ENCODE measurements at places on chromosomes 12 and 14.

DNA sequence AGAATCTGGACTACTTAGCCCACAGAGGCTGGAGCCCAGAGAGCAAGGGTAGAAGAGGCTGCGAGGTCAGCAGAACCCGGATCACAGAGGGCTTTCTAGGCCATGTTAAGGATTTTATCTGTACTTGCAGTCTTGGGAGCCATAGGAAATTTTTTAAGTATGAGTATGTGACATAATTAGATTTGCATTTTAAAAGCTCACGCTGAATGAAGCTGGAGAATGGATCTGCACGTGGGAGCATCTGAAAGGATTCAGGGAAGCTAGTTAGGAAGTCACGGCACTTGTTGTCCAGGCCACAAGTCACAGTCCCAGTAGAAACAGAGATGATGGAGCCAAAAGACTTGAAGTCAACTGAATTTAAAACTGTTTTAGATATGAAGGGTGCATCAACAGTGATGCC, 14.1 kb downstream of the CORO1C start:
- DNase-seq, result no peak

DNA sequence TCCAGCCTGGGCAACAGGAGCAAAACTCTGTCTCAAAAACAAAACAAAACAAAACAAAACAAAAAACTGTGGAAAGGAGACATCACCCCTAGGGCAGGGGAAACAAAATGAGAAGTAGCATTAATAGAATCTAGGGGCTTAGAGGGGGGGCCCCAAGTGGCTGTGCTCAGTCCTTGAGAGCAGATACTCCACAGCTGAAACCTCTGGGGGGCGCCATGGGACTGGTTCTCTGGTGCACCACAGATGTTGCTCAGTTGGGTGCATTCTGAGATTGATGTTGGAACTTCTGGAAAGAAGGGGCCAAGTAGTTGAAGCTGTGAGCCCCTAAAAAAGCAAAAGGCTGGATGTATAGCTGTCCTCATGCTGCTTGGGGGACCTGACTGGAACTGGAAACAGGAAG, 11.8 kb upstream of the SYNE2 start:
- DNase-seq, result no peak

- no peak for DNase-seq
Measured at GRCh38 chr14:21917699-21918436, 244.2 kb upstream of the OR4E1 start.

- DNase-seq, result no peak
Measured at GRCh38 chr12:47742253-47742825, 16.3 kb downstream of the RAPGEF3 start.

DNA sequence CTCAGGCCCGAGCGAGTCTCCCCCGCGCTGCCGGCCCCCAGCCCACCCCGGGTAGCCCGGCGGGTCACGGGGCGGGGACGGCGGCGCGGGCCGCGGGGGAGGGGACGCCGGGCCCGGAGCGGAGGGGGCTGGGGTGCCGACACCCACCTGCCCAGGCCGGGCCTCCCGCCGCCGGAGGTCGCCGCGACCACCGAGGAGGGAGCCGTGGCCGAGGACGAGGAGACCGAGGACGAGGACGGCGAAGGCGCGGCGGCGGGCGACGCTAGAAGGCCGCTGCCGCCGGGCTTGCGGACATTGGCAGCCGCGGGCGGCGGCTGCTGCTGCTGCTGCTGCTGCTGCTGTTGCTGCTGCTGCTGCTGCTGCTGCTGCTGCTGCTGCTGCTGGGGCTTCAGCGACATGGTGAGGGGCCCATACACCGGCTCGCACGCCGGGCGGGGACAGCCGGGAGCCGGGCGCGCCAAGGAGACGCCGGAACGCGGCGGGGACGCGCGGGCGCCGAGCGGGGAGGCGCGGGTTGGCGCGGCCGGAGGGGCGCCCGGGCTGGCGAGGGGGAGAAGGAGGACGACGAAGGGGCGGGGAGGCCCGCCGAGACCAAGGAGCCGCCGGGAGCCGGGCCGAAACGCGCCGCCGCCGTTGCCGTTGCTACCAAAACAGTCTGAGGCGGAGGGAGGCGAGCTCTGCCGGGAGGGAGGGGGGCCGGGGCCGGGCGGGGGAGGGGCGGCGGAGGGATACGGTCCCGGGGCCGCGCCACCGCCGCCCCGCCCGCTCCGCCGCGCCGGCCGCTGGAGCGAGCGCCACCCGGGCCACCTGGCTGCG, at the start of gene ATXN2:
TSS of gene ATXN2 (minus strand) at position 679 of the 816 bp plus-strand sequence. CDS start at position 398, 281 bp downstream.
- peak; percentile 74 for DNase-seq

GRCh38 chr12:73677520-73678291, 859.9 kb upstream of the ATXN7L3B start:
- DNase-seq, result no peak

- no peak for DNase-seq
Measured at GRCh38 chr14:29822430-29822709, 105.3 kb downstream of the PRKD1 start.

GRCh38 chr12:15693228-15693911, 95.8 kb downstream of the EPS8 start:
- DNase-seq, result no peak

- no peak for DNase-seq
Measured at GRCh38 chr12:54306925-54307741, 6.3 kb upstream of the NFE2 start.

GRCh38 chr12:42186793-42187192, 42.1 kb upstream of the GXYLT1 start:
- DNase-seq, result no peak

GRCh38 chr12:80716696-80717469, at the start of gene MYF5:
TSS of gene MYF5 (plus strand) at chr12:80716912. CDS start at chr12:80717064, 152 bp downstream.
- no peak for DNase-seq

DNA sequence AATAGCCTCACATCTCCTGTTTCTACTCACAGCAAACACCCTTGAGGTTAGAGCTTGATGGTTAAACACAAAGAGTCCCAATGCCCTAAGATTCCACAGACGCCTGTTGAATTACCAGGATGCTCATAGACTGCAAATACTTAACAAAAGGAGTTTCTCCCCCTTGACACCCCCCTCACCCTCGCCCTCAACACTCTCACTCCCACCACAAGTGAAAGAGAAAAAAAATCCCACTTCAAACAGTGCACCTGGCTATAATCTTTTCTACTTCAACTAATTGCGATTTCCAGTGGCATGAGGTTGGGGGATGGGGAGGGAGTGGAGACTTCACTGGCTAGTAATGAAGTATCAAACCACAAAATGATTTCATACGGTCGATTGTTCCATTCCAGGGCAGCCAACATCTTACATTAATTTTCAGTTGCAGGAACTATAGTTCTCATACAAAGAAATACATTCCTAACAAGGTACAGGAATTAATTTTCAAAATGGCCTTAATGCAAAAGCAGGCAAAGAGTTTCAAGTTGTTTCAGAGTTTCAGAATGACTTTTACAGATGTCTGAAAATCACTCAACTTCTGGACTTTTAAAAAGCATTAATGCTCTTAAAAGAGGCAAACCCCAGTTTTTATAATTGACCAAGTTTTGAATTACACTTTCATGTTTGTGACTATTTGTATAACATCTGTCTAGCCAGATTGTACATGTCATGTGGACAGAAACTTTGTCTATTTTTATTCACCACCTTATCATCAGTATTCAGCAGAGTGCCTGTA, 390.7 kb downstream of the C12orf75 start:
- DNase-seq, result no peak

GRCh38 chr12:460261-461230, 807 bp downstream of the B4GALNT3 start:
- DNase-seq, result peak; percentile 52

DNA sequence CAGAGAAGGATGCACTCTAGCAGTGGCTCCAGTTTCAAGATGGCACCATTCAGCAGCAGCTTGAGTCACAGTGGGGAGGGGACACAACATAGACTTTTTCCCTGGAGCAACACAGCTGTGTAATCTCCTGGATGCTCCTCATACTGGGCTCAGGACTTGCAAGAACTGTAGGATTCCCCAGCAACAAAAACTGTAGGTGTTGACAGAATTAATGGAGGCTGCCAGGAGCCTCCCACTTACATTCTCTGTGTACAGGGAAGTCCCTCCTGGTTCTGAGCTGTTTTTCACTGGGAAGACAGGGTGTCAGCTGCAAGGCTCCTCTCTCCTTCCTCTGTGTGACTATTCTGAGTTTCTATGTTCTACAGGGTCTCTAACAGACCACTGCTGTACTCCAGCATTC, 217.9 kb downstream of the KIF21A start:
- DNase-seq, result no peak

DNA sequence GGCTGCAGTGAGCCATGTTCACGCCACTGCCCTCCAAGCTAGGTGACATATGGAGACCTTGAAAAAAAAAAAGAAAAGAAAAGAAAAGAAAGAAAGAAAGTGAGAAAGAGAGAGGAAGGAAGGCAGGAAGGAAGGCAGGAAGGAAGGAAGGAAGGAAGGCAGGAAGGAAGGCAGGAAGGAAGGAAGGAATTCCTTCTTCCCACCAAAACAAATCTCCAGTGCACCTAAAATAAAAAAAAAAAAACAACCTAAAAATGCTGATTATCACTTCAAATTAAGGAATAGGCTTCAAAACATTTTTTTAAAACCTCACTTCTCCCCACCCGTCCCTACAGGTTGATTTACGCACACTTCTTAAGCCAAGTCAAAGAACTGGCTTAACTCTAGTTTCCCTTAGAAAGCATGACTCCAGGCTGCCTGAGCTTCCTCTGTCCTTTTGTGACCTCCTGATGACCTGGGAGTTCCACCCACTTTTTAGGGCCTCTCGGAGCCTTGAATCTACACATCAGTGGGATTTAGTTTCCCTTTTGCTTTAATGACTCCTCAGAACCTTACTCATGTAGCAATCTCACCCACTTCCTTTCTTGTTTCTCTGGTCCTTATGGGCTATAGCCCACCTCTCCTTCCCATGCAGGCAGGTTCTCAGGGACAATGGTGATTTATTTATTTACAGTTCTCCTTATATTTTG, 18.6 kb downstream of the DUSP6 start:
- no peak for DNase-seq

GRCh38 chr14:31965735-31966598, 111.1 kb upstream of the ARHGAP5 start:
- no peak for DNase-seq

DNA sequence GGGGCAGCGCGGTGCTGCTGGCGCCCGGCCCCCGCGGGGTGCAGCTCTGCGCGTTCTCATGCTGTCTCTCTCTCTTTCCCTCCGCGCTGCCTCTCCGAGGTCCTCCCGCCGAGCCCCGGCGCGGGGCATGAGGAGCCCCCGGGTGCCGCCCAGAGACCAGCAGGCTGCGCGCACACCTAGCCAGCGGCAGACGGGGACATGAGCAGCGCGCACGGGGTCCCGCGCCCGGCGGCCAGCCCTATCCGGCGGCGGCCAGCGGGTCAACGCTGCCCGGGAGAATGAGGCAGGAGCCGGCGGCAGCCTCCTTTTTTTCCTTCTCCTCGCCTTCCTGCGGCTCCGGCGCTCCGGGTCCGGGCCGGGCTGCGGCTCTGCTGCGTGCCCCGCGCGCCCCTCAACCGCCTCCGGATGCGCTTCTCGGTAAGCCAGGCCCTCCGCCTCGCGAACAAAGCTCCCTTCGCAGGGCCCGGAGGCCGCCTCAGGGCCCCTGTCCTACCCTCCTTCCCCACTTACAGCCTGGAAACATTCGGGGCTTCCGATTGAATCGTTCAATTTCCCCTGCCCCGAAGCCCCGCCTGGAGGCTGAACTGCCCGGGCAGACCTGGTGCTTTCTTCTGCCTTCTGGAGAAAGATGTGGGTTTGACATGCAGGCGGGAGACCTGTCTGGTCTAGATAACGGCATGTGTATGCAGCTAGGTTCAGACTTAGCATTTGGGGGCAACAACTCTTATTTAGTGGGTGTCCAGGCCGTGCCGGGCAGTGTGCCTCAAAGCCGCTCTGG, at the start of gene TUNAR:
TSS of gene TUNAR (plus strand) at position 72 of the 778 bp plus-strand sequence.
- no peak for DNase-seq
